ENCODE measurements at places on chromosomes 11 and 22.
A peak's percentile ranks its signal among the peaks of the same experiment; 100 is the strongest.

DNA sequence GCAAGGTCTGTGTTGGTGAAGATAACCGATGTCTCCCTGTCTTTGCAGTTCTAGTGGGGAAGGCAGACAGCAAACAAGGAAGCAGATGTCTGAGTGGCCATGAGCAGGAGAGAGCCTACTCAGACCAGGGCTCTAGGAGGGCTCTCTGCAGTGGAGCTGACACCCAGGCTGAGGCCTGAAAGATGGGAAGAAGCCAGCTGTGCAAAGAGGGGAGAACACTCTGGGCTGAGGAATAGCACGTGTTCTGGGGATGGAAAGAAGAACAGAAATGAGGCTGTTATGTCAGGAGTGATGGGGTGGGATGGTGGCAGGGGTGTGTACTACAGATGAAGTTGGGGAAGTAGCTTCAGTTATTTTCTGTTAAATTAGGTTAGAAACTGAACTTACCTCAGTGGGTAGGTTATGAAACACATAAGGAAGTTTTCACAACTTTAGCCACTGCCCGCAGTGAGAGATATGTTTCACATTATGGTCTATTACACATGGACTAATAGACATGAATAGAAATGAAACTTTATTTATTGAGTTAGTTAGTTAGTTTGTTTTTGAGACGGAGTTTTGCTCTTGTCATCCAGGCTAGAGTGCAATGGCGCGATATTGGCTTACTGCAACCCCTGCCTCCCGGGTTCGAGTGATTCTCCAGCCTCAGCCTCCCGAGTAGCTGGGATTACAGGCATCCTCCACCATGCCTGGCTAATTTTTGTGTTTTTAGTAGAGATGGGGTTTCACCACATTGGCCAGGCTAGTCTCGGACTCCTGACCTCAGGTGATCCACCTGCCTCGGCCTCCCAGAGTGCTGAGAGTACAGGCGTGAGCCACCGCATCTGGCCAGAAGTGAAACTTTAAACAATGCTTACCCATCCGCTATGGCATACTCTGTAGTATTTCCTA lies 7.8 kb downstream of the DCPS start:
- no peak for DNase-seq

- no peak for DNase-seq
Observed at GRCh38 chr22:17804331-17805080, 30.2 kb upstream of the BID start.

DNA sequence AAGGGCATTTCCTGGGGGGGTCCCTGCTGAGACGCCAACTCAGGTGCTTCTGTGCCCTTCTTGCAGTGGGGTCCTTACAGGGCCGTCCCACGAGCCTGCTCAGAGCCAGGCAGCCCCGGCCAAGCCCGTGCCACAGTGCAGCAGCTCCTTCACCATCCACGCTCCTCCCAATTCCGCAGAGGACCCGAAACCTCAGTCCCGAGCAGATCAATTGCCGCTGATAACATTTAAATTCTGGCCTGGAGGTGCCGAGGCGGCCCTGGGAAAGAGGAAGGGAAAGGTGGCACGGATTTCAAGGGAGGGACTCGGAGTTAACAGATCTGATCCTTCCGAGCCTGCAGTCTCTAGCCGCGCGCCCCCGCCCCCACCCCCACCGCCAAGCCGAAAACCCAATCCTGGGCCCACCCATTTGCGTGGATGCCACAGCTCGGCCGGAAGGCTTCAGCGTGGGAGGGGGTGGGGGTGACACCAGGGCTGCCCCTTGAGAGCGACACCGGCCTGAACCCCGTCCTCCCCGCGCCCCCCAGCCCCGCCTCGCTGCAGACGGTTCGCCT lies 32.3 kb upstream of the JAM3 start:
- peak; percentile 36 for DNase-seq

GRCh38 chr11:113675003-113675561 lies 31.0 kb downstream of the TMPRSS5 start:
- peak; percentile 38 for DNase-seq

- no peak for DNase-seq
Observed at GRCh38 chr11:67641338-67642172, 2.0 kb upstream of the TBX10 start.

DNA sequence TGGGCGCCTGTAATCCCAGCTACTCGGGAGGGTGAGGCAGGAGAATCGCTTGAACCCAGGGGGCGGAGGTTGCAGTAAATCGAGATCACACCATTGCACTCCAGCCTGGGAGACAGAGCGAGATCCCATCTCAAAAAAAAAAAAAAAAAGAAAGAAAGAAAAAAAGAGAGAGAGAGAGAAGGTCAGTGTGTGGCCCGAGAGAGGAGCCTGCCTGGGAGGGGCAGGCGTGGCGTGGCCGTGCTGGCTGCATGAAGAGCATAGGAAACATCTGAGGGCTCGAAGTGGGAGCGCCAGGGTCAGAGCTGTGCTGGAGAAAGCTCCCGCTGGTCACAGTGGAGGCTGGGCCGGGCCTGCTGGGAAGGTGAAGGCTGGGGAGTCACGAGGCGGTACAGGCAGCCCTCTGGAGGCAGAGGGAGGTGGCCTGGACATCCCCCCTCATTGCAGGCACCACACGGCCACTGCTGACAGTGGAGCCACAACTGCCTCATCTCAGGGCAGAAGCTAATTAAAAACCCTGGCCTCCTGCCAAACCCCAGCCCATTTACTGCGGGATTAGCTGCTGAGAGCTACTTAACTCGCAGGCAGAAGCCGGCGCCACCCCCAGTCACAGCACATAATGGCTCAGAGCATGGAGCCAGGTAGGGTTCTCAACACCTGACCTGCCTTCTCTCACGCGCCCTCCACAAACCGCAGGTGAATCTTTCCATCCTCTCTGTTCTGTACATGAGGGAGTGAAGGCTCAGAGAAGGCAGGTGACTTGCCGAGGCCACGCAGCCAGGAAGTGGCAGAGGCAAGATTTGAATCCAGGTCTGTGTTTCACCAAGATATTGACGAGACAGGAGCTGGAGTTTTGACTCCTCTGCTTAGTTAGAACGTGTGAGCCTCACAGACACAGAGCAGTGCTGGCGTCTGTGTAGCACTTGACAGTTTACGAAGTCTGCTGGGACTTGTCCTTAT lies 32.6 kb downstream of the NFAM1 start:
- no peak for DNase-seq

DNA sequence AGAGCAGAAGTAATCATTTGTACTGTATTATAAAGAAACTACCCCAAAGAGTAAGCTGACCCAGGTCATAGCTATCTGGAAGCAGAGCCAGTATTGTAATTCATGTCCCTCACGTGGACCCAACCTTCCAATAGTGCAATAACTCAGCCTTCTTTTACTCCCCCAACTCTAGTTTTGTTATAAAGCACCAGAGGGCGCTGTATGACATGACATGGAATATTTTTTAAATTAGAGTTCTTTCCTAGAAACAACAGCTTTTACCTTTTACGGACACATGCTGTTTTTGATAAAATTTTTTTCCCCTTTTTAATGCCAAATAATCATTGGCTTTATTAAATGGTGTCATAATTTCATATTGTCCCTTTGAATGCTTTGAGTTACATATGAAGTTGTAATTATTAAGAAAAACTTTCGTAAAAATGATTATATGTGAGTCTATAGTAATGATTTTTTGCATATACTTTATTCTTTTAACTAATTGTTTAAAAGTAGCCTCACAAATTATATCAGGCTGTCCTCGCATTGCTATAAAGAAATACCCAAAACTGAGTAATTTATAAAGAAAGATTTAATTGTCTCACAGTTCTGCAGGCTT lies 76.9 kb downstream of the DKK3 start:
- DNase-seq = peak; percentile 10

- no peak for DNase-seq
Observed at GRCh38 chr22:33538277-33538885, 381.9 kb downstream of the LARGE1 start.

DNA sequence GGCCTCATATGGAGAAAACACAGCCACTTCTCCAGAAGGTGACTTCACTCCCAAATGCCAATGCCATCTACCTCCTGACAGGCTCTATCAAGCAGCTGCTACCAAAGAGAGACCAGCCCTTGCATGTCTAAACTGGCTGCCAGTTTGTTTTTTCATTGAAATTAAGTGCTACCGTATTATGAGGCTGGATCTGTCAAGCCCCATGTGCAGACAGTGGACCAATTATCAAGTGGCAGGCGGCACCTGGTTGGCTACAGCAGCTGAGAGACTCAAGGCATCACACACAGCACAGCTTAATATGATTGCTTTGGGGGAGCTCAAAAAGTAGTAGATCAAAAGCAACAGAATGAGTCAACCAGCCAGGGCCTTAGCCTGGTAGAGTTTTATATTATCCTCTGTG lies 1293.0 kb upstream of the TENM4 start:
- DNase-seq = no peak

DNA sequence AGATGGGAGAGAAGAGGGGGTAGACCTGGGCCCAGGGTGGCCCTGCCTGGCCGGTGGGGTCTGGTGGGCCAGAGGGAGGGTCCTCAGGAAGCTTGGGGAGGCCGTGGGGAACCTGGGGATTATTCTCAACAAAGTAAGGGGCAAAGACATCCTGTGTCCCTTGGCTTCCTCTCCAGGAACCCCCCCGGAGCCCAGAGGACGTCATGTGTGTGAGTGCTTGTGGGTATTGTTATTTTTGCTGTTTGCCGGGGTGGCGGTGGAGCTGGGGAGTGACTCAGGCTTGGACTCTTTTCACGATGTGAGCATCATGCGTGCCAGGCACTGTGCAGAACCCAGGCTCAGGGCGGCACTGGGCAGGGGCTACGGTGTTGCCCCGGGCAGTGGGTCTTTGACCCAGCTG lies 982 bp upstream of the SHANK3 start:
- DNase-seq = no peak

DNA sequence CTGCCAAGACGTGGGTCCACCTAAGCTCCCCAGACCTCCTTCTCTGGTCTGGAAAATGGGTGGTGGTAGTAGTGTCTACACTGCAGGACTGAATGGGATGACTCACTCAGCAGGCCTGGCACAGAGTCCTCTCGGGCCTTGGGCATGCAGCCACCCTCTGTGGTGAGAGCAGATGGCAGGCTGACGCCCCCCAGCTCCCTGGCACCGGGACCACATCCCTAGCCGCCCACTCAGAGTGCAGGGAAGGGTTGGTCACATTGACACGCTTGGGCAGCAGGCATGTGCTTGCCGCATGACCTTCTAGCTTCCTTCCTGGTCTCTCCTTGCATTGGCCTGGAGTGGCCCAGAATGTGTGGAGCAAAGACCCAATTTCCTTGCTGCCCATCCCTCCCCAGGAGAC lies 30.7 kb upstream of the PRODH start:
- no peak for DNase-seq

GRCh38 chr22:50016308-50016987 lies 3.9 kb upstream of the IL17REL start:
- no peak for DNase-seq

DNA sequence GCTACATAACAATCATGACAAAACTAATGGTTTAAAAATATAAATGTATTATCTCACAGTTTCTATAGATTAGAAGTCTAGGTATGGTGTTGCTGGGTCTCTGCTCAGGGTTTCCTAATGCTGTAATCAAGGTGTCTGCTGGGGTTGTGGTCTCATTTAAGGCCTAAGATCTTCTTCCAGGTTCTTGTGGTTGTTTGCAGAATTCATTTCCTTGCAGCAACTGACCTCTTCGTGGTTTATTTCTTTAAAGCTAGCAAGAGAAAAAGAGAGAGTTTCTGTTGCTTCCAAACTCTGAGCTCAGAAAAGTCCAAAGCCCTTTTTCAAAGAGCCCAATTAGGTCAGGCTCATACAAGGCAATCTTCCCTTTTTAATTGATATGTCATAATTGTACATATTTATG lies 452.7 kb upstream of the CCDC179 start:
- no peak for DNase-seq

- no peak for DNase-seq
Observed at GRCh38 chr11:41246399-41246745, 213.1 kb downstream of the LRRC4C start.

GRCh38 chr11:121762820-121763219 lies 310.1 kb upstream of the SORL1-AS1 start:
- no peak for DNase-seq

GRCh38 chr11:69468221-69468620 lies 13.2 kb upstream of the LINC01488 start:
- DNase-seq = no peak

DNA sequence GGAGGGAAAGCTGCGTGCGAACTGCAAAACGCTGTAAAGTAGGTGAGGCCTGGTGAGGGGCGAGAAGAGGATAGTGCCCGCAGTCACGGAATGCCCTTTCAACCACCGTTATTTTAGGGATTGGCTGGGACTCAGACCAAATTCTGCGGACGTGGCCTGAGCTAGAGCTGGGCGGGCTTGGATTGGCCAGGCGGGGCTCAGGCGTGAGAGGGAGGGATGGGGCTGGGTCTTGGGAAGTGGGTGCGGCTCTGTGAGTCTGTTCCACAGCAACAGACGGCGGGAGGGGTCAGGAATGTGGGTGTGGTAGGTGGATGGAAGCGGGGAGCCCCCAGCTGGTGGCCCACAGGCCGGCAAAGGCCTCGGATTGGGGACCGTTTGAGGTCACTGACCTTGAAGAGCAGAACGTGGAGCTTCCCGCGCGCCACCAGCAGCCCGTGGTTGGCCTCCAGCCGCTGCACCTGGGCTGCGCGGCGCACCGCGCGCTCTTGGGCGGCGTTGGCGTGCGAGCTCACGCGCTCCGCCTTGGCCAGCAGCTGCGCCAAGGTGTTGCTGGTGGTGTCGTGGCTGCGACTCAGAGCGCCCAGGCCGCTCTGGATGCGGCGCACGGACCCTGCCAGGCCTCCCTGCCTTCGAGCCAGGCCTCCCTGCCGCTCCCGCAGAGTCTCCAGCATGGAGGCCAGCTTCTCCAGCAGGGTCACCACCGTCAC lies 444 bp downstream of the CAVIN3 start:
- DNase-seq = peak; percentile 64

GRCh38 chr11:34364102-34364501 lies 6.3 kb upstream of the ABTB2 start:
- DNase-seq = no peak

DNA sequence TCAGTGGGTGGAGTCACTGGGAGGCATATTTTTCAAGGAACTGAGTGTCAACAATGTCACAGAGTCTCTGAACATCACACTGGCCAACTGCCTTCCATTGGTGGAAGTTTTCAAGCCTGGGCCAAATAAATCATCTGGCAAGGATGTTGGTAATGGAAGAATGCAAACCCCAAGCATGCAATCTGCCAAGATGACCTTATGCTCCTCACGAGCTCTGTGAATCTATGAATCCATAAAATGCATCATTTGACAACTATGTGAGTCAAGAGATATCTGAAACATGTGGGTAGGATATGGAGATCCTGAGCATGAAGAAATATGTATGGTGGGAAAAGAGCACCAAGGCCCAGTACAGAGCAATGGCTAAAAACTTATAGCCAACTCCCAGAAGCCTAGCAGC lies 122.2 kb downstream of the PLEKHA7 start:
- no peak for DNase-seq

All from activated CD4-positive, alpha-beta T cell treated with anti-CD3 and anti-CD28 coated beads for 36 hours (primary cell).